ENCODE measurements at places on chromosomes 4 and X.

DNA sequence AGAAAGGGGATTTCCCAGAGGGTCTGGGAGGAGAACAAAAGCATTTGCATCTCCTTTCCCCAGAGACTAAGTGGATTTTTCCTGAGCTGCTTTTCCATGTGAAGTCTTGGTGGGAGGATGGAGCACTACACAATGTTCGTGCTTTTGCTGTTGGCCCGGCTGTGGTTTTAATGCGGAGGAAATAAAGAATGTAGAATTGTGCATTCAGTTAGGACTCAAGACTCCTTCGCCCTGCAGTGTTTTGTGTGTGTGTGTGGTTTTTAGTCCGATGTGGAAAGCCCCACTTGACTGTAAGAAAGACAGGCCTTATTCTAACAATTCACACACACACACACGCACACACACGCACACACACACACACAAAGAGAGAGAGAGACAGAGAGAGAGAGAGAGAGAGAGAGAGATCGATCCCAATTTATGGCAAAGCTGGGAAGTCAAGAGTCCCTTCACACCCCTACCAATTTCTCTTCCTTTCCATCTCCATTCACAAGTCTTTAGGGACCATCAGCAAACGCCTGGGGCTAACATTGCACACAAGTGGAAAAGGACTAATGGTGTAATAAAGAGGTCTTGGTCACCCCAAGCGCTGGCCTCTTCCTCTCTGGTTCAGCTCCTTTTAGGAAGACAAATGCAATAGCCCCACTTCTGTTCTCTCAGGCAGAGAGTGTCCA, 44.2 kb downstream of the CLDN34 start:
- DNase-seq: no peak

DNA sequence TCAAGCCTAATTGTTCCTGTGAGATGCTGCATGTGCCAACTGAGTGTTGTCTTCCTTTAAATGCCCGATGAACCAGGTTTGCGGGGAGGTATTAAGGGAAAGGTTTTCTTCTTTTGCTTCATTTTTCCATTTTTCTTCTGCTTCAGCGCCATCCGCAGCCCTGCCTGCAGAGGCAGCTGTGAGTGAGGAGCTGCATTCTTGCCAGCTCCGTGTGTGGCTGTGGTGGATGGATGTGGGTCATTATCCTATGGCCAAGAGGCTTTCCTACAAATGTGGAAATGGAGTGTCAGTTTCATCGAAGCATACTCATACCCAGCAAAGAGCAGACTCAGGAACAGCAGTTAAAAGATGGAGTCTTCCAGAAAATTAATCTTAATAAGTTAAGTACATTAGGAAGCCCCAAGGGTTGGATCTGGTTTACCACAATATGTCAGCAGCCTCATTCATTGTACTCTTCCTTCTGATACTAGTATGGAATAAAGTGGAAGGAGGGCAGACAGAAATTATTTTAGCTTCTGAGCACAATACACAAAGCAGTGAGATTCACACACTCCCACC, 37.6 kb downstream of the TNIP3 start:
- no peak for DNase-seq

DNA sequence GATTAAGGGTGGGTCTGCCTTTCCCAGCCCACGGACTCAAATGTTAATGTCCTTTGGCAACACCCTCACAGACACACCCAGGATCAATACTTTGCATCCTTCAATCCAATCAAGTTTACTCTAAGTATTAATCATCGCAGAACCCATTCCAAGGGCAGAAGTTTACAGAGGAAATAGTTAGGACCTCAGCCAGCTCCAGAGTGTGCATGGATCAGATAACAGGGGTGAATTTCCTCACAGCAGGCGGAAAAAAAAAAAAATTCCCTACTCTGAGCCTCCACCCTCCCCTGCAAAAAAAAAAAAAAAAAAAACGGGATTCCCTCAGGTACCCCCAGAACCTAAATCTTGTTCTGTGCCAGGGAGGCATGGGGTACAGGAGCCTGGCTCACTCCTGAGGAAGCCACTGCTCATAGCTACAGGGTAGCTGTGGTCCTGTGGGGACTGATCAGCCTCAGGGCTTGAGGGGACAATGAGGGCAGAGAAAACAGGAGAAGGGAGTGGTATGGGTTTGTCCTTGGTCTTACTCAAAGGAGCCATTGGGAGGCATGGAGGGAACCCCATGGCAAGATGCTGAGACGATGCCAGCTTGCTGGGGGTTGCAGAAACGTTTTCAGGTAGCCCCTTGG, 113.0 kb downstream of the DHRSX start:
- peak; percentile 18 for DNase-seq

GRCh38 chr4:18057821-18058533, 36.4 kb upstream of the LCORL start:
- no peak for DNase-seq

DNA sequence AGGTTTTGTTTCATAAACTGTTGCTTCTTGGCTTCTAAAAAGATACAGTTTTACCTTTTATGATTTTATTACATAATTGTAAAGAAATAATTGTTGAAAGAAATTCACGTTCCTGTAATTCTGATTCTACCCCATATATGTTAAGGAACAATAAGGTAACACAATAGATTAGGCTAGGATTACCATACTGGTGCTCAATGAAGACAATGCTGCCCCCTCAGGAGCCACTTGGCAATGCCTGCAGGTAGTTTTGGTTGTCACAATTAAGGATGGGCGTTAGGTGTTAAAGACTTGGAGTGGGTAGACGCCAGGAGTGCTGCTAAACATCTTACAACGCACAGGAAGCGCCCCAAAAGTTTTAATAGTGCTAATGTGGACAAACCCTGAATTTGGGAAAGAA, 133.2 kb downstream of the NLGN4X start:
- DNase-seq: no peak

GRCh38 chr4:5041699-5042098, 9.6 kb upstream of the STK32B start:
- no peak for DNase-seq

DNA sequence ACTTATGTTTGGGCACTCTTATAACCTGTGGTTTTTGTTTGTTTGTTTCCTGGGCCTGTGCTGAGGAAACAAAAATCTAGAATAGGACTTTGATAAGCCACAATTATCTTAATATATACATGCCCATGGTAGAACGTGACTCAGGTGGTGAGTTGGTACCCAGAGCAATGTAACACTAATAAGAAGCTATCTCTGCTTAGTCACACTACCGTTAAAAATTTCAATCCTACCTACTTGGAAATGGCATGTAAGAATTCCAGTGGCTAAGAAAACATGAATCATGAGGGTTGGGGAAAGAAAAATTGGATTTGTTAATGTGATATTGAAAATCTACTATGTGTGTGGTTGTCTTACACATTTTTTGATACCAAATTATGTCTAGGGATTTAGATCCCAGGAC, 30.5 kb upstream of the ADGRG2 start:
- no peak for DNase-seq

- no peak for DNase-seq
These were observed 8.8 kb downstream of the C4orf50 start for GRCh38 chr4:6009452-6009851.

- DNase-seq: peak; percentile 2
These were observed 8.7 kb downstream of the RXFP1 start for GRCh38 chr4:158530381-158530780.

- DNase-seq: no peak
These were observed 23.9 kb downstream of the STIM2 start for GRCh38 chr4:26884486-26884988.

DNA sequence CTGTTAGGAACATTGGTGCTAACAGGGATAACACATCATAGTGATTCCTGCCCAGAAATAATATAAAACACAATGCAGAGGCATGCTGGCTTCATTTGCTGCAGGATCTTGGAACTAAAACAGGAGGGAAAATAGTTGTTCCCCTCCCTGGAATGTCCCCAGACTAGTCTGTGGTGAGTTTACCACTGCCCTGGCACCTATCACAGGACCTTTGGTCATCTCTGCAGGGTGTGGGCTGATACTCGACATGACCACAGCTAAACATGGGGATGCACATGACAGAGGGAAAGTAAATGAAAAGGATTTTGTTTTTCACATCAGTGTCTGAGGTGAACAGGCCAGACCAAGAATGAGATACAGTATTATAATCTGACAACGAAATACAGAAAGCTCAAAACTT, 160.2 kb upstream of the DKK2 start:
- no peak for DNase-seq

DNA sequence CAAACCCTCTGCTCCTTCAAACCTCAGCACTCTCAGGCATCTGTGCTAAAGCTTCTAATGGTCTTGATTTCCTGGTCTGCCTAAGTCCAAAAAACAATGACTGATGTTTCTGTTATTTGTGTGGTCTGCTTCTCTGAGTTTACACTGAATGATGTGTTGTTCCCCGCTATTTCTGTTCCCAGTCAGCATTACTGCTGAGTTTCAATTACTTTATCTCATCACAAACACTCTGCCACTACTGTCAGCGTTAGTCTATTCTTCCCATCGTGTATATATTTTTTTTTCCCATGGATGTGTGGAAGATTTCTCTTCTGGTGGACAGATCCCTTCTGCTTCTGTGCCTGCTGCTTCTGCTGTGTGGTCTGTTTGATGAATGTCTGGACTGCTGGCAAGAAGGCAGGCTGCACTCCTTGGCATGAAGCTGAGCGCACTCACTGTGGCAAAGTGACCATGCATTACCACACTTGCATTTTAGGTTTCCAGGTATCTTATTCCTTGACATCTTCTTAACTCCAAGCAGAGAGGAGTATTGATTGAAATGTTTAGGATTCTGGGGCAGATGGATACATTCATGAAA, 106.9 kb upstream of the PAQR3 start:
- DNase-seq: peak; percentile 1

- peak; percentile 86 for DNase-seq
These were observed 1.9 kb upstream of the PACRGL start for GRCh38 chr4:20698382-20698781.

GRCh38 chr4:186203406-186203805, 12.0 kb downstream of the CYP4V2 start:
- DNase-seq: peak; percentile 3

DNA sequence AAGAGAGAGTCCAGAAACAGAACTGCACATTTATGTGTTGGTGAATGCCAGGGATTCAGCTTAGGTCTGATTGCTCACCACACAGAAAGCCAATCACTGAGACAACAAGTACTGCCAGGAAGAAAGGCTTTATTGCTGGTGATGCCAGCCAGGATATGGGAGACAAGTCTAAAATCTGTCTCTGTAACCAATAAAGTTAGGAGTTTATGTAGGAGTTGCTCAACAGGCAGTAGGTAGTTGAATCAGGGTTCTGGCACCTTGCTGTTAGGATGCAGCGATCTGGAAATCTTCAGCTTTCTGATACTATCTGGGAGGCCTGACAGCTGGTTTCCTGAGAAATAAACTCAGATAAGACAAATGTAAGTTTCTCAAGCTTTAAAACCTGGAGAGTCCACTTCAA, 120.2 kb upstream of the ENPP6 start:
- peak; percentile 92 for DNase-seq

DNA sequence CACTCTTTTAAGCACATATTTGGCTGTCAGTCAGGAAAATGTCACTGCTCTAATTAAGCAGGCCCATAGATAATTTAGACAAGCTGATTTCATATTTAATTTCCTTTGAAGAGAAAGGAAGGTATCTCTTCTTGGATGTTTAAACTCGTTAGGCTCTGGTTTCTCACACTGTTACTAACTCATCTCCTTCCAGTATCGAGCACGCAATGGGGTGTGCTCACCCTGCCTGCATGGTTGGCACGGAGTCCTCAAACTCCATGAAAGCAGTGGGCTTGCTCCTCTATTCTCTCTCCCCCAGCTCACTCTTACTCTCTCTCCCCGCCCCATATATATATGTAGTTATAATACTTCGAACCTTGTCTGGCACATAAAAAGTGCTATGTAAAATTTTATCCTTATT, 76.9 kb downstream of the EGF start:
- DNase-seq: no peak

- no peak for DNase-seq
These were observed 228.2 kb downstream of the PCDH10 start for GRCh38 chr4:133377286-133377685.

DNA sequence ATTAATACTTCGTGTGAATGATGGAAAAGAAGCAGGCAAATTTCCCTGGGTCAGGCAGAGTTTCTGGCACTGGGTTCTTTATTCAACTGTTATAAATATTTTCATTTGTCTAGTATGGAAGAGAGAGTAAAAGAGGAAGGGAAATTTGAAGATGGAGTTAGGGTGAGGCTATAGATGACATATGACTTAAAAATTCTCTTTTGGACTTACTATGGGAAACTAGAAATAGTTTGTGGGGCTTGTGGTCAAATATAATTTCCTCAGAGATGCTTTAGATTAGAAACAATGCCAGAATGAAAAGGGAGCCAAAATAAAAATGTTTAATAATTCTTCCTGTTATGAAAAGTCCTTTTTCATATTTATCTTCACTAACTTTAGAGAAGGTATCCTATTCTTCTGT, 103.2 kb downstream of the GC start:
- DNase-seq: peak; percentile 8

GRCh38 chrX:67619253-67619652, 75.4 kb downstream of the AR start:
- DNase-seq: no peak

DNA sequence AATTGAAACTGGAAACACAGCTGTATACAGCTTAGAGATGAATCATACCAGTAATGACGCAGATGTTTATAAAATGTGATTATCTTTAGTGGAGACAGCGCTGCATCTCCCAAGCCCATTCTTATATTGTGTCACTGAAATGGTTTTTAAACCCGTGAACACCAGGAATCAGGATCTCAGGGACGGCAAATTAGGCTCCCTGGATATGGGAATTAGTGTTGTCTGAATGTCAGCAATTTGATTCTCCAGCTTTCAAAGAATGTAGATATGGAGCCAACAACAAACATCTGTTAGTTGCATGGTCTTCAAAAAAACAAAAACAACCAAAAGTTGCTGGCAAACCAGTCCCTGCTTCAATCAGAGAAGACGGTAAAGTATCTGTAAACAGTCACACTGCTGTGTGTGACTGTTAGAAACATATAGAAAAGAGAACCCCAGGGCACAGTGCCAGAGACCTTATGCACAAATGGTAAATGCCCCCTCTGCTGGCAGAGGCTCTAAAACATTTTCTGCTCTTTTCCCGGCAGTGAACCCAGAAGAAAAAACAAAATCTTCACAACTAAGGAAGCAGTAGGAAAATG, 351.9 kb upstream of the FTHL17 start:
- DNase-seq: peak; percentile 84

- no peak for DNase-seq
These were observed 2.7 kb upstream of the TMSB4X start for GRCh38 chrX:12972243-12972642.

DNA sequence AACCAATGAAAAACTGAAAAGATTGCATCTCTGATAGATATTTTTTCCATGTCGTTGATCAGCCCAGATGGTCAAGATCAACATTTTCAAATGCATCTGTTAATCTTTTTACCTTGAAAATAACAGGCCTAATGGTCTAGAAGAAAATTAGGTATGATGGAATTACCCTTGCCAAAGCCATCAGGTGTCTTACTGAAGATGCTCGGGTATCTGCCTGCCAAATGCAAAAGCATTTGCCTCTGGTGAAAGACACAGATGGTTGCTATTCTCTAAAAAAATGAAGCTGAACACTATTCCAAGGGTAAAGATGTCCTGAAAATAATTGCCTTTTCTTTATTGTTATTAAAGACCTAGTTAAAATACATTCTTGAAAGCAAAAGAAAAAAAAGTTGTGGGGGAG, 126.0 kb downstream of the FNIP2 start:
- no peak for DNase-seq

All from amniotic epithelial cell (primary cell).